ENCODE measurements at places on chromosomes 13 and 19.

GRCh38 chr19:7177926-7178325, 108.4 kb downstream of the ZNF557 start:
- H3K27ac ChIP-seq = no peak overlapping the region
- H3K4me1 ChIP-seq = no peaks in the 10 kb centered on the region
- DNase-seq = no peak

GRCh38 chr19:49855277-49855675, 4.3 kb downstream of the PTOV1 start:
- DNase-seq = no peak
- peaks cover 11% of the 10 kb centered on the region for H3K36me3 ChIP-seq
- H3K27ac ChIP-seq = no peak overlapping the region
- peaks cover 2% of the 10 kb centered on the region for H3K27me3 ChIP-seq
- no peak overlapping the region for H3K4me3 ChIP-seq

GRCh38 chr19:46967578-46968032, 52.0 kb upstream of the NPAS1 start:
- peak overlapping the region; percentile 43 for H3K27ac ChIP-seq
- peaks cover 18% of the 10 kb centered on the region for H3K4me1 ChIP-seq

GRCh38 chr13:30319655-30320054, 12.3 kb upstream of the KATNAL1 start:
- H3K4me1 ChIP-seq = peaks cover under 1% of the 10 kb centered on the region
- no peak for DNase-seq
- H3K4me3 ChIP-seq = no peak overlapping the region
- H3K27ac ChIP-seq = no peak overlapping the region

DNA sequence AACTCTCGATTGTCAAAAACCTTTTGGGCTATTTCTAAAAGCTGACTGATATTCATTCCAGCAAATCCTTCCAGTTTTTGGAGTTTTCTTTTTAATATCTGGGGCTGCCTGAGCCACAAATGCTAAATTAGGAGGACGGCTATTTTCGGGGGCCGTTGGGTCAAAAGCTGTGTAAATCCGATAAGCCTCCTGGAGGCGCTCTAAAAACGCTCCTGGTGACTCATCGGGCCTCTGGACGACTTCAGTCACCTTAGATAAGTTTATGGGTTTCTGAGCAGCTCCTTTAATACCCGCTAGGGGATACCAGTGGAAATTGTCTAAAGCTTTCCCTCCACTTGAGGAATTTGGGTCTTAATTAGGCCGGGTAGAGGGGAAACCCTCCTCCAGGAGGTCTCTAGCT, 66.4 kb downstream of the ZNF730 start:
- H3K4me1 ChIP-seq = no peaks in the 10 kb centered on the region
- H3K4me3 ChIP-seq = no peak overlapping the region
- H3K36me3 ChIP-seq = no peaks in the 10 kb centered on the region
- DNase-seq = no peak

DNA sequence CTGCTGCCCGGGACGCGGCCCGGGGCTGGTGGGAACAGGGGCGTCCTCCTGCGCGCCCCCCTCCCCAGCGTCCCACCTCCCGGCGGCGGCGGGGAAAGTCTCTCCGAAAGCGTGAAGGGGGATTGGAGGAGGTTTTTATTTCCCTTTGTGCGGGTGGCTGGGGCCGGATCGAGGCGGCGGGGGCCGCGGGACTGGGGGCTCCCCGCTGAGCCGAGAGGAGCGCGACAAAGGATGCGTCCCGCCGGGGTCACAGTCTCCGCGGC, 132 bp downstream of the SHD start:
- H3K27ac ChIP-seq = no peak overlapping the region
- no peak overlapping the region for H3K4me3 ChIP-seq
- H3K4me1 ChIP-seq = peaks cover 14% of the 10 kb centered on the region
- H3K27me3 ChIP-seq = peaks cover 1% of the 10 kb centered on the region
- DNase-seq = no peak

- H3K4me1 ChIP-seq = peaks cover 39% of the 10 kb centered on the region
- peaks cover 23% of the 10 kb centered on the region for H3K36me3 ChIP-seq
- no peaks in the 10 kb centered on the region for H3K27me3 ChIP-seq
- DNase-seq = no peak
- H3K4me3 ChIP-seq = no peak overlapping the region
Observed at GRCh38 chr19:44757057-44757734, 8.7 kb downstream of the BCL3 start.

DNA sequence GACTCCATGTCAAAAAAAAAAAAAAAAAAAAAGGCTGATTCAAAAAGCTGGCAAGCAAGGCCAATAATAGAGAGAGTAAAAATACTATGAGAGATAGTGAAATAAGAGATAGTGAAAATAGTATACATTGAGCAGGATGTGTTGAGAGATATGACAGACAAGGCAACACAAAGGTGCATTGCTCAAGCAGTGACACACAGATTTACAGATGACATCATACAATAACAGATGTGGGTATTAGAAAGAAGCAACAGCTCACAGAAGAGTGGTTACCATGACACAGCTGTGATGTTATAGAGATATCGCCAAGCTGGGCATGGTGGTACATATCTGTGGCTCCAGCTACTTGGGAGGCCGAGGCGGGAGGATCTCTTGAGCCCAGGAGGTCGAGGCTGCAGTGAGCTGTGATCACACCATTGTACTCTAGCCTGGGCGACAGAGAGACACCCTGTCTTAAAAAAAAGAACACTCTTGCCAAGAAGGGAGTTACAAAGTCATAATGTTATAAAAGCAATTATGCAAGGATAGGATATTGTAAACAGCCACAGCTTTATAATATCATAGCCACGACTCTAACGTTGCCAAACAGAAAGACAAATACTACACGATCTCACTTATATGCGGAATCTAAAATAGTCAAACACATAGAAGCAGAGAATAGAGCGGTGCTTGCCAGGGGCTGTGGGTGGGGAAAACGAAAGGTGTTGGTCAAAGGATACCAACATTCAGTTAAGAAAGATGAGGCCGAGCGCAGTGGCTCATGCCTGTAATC, 10.3 kb downstream of the TNFSF9 start:
- H3K4me3 ChIP-seq = no peak overlapping the region
- H3K27me3 ChIP-seq = peaks cover 2% of the 10 kb centered on the region
- H3K27ac ChIP-seq = no peak overlapping the region
- H3K36me3 ChIP-seq = no peaks in the 10 kb centered on the region
- DNase-seq = no peak
